ENCODE measurements at places on chromosomes 6 and 20. TPM values are rescaled to one million over a fixed set of nuclear protein-coding genes. Genes with fewer than 3 reads are reported as not detected.

GRCh38 chr20:10404959-10405530, 29.0 kb downstream of the MKKS start:
- no peak for DNase-seq

- DNase-seq: no peak
Observed at GRCh38 chr6:14573267-14573666, 455.7 kb downstream of the CD83 start.

GRCh38 chr6:134420614-134421181, 102.8 kb upstream of the SGK1 start:
- no peak for DNase-seq

DNA sequence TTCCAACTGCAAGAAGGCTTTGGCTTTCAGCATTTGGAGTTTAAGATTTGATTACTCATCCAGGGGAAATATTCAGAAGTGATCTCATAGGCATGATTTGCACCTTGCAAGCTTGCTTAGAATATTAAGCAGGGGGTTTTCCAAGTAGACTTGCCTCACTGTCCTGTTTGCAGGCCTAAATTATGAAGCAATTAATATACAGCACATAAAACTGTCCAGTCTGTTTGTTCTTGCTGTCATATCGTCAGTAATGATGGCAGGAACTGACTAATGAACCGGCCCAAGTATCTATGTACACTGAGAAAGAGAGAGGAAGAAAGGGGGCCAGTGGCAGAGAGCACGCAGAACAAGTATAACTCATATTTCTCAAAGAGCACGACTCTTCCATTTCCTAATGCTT, 212.5 kb upstream of the SUPT3H start:
- no peak for DNase-seq

GRCh38 chr20:16951876-16952275, 203.7 kb downstream of the OTOR start:
- no peak for DNase-seq

DNA sequence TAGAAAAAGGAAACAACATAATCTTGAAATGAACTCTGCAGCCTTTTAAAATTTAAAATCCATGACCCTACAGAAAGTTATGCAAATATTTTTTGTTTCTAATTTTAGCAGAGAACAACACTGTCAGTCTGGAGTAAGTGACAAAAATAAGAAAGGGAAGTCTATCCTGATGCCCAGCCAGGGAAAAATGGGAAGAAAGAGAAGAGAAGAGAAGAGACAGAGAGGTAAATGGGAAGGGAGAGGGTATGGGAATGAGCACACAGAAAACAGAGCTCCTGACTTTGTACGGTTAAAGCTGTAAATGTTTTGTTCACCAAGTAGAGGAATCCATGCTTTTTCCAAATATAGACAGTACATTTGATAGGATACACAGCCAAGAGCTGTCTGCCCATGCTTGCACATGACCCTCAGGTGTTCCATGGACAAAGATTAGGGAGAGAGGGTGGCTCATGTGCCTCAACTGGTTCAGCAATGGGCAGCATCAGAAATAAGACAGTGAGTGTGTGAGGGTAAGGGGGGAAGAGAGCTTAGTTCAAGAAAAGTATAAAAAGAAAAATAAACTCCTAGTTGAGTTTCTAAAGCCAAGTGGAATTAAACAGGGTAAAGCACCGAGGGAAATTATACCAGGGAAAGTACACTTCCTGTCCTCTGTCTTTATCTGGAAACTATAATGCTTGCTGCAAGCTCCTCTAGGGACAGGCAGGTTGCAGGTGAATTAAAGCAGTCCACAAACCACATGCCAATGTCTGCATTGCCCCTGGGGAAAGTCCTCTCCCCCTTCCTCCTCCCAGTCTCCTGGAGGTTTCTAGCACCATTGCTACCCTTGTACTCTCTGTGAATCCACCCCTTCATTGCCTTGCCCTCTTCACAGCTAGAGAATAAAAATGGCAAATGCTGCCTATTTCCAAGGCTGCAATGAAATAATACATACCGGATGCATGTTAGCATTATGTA, 30.0 kb downstream of the MAP3K5 start:
- DNase-seq: no peak

GRCh38 chr6:5151360-5151954, 66.3 kb downstream of the PPP1R3G start:
- peak; percentile 68 for DNase-seq

- DNase-seq: no peak
Observed at GRCh38 chr20:44500221-44500620, 21.6 kb downstream of the SERINC3 start.

- DNase-seq: peak; percentile 44
Observed at GRCh38 chr20:41508335-41508734, 109.8 kb downstream of the CHD6 start.

DNA sequence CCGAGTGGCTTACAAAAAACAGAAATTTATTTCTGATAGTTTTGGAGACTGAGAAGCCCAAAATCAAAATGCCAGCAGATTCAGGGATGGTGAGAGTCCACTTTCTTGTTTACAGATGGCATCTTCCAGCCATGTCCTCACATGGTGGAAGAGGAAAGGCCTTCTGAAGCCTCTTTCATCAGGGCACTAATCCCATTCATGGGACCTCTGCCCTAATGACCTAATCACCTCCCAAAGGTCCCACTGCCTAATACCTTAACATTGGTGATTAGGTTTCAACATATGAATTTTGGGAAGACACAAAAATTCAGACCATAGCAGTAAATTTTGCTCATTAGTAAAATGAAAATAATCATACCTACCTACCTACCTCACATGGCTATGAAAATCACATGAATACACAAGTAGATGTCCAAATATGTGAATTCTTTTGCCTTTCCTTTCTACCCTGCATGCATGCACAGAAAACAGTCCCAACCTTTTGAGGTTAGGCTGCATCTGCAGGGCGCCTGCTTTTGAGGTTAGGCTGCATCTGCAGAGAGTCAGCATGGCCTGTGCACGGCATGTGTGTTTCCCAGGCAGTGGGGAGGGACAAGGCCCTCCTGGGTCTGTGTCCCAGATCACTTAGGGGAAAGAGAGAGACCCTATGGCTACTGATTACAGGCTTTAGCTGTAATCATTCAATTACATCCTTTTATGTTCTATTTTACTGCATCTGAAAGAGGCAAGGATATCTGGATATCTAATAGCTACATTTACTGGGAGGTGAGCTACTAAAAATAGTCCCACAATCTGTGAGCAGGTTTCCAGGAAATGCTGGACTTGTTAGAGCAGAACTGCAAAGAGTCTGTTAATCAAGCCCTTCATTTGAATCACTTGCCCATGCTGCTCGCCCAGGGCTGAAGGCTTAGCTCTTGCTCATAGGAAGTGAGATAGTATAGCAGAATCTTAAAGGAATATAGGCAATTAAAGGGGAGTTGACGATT, 497.7 kb upstream of the MARCKS start:
- no peak for DNase-seq

- DNase-seq: peak; percentile 19
Observed at GRCh38 chr6:133504761-133505160, 263.6 kb downstream of the EYA4 start.

DNA sequence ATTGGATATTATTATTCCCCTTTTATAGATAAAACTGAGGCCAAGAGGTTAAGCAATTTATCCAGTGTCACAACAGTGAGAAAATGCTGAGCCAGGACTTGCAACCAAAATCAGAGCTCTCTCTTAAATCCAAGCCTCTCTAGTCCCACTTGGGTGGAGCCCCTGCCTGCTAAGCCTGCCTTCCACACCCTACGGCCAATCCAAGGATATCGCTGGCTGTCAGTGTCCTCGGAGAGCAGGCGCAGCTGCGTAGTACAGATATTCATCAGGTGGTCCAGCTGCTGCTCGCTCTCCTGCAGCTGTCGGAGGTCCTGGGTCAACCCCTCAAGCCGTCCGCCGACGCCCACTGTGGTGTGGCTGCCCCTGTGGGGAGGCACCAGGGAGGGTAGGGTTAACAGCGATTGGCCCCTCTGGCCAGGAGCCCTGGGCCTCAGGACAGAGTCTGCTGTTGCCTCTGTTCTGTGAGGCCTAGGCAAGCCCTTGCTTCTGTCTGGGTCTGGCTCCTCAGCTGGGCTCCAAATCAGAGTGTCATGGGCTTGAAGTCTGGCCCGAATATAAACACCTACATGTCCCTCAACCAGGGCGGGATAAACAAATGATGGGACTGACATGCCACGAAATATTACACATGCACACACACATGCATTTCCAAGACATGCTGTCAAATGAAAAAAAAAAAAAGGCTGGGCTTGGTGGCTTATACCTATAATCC, 3.9 kb upstream of the NECAB3 start:
- peak; percentile 87 for DNase-seq

DNA sequence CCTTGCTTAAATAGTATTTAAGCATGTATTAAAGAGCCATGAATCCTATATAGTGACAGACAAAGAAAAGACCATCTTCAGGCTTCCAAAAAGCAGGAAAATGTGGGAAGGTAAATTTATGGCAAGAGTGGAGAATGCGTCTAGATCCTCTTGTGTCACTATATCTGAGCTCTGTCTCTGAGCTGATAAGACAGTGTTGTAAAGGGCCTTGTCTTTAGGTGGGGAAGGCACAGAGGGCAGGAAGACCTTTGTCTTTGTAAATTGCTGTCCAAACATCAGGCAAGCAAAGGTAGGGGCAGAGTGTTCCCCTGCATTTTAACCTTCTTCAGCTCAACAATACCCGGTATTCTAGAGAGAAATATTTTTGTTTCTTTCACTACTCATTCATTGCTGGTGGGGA, 33.9 kb upstream of the MBOAT1 start:
- no peak for DNase-seq

- no peak for DNase-seq
Observed at GRCh38 chr6:86251106-86251505, 608.4 kb upstream of the SYNCRIP start.

DNA sequence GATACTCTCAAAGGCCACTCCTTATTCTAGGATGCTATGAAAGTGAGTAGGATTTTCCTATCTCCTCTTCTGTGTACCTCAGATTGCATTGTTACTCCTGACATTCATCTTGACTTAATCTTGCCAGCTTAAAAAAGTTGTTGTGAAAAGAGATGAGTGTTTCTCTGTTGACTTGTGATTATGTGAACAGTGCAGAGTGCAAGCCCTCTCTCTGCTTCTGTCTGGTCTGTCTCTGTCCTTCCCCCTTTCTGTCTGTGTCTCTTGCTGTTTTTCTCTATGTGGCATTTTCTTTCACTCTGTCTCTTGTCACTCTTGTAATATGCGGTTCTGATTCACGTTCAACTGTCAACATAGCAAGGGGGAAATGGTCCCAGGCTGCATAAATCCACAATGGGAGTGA, 306.6 kb downstream of the FARS2 start:
- DNase-seq: no peak

Gene PMEPA1
- total RNA-seq: 14.7 TPM

Gene ECI2
- 30.6 TPM for total RNA-seq

Gene OPRM1
- 21.9 TPM for total RNA-seq

Gene CCDC170
- 1.4 TPM for total RNA-seq

All from umbilical cord (tissue), 2 donors.